ENCODE measurements at places on chromosomes 16 and 17.

- DNase-seq = no peak
These were observed 14.2 kb downstream of the SLC47A2 start for GRCh38 chr17:19702217-19702641.

- no peak for DNase-seq
These were observed 10.2 kb downstream of the ATP2C2 start for GRCh38 chr16:84378567-84378966.

GRCh38 chr16:59698346-59699020 lies 964.4 kb upstream of the GOT2 start:
- no peak for DNase-seq

DNA sequence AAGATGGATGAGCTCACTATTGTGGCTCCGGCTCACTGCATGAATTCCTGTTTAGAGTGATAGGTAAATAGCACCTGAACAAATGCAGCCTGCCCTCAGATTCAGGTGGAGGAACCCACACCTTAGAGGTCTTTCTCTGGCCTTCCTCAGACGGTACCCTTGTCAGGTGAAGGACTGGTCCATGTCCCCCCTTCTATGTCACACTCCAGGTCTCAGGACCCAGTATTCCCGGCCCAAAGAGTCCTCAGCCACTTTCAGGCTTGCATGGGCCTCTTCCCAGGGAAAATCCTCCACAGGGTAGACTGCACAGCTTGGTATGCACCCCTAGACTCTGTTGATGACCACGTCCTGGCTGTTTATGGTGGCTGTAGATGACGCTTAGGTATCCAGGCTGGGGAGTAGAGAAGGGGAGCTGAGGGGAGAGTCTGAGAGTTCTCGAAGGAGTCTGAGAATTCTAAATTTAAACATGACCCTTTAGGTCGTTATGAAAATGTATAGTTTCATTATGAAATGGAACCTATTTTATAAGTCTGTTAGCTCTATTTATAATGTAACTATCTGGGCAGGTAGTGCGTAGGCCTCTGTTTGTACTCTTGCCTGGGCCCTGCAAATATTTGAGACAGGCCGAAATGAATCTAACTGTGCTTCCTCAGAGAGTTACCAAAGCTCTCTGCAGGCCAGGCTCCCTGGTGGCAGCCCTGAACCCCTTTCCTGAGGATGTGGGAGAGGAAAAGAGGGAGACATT lies 32.5 kb upstream of the CCR7 start:
- no peak for DNase-seq

- no peak for DNase-seq
These were observed 5.8 kb upstream of the CHCT1 start for GRCh38 chr17:60416368-60416925.

DNA sequence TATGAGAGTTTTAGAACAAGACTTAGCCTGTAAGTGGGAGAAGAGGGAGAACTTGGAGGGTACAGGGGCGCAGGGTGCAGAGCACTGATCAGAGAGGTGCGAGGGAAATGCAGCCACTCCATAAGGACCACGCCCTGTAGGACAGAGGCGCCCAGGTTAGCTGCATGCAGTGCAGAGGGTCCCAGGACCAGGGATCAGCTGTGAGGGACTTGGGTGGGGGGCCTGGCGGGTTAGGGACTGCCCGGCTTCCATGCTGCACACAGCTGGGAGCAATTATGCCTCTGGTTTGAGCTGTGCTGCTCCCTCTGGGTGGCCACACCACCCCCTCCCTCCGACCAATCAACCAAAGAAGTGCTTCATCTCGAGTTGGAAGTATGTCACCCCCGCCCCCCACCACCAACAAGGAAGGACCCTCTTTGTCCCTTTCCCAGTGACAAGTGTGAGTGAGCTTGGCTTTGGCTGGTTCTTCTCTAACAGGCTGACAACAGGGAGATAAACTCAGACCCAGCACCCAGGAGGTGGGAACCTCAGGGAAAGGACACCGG lies 22.2 kb upstream of the CLEC18A start:
- no peak for DNase-seq

DNA sequence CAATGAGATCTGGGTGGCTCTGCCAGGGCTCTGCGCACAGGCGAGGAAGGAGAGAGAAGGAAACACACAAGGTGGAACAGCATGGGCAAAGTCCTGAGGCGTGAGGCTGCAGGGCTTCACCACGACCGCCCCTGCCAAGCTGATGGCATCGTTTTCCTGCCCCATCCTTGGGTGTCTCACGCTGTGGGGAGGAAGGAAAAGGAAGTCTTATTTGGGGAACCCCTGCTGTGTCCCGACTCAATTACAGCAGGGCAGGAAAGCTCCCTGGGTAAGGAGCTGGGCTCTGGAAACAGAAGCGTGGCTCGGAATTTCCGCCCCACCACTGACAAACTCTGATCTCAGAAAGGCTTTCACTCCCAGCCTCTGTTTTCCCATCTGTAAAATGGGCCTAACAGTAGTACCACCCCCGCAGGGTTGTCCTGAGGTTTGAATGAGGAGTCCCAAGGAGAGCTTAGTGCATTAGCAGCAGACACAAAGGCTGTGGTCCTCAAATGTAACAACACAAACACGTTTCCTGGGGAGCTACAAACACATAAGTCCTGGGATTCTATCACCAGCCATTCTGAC lies 3.2 kb upstream of the CDH5 start:
- DNase-seq = no peak

GRCh38 chr16:17301593-17302135 lies 169.1 kb downstream of the XYLT1 start:
- DNase-seq = no peak

DNA sequence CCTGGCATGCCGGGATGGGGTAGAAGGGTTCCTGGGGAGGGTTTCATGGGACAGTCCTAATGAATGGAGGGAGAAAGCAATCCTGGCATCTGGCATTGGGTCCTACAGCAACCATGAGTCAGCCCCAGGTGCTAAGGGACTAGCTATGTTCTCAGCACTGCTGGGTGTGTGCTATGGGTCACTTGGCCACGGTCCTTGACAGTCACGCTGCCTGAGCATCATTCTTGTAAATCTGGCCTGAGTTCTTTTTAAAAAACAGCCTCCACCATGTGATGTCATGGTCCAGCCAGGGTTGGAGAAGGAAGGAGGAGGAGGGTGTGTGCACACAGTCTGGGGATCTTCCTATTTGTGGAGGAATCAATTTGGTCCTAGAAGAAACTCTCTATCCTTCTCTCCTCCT lies 6.2 kb upstream of the RAMP2 start:
- DNase-seq = no peak

GRCh38 chr17:48678141-48678971 lies 44.0 kb downstream of the PRAC1 start:
- DNase-seq = peak; percentile 59

- DNase-seq = peak; percentile 48
These were observed at the start of gene ABR for GRCh38 chr17:1179818-1180742. Gene ABR, minus strand, starts transcription at chr17:1179981. Its CDS starts 254 bp downstream, at chr17:1179727.

DNA sequence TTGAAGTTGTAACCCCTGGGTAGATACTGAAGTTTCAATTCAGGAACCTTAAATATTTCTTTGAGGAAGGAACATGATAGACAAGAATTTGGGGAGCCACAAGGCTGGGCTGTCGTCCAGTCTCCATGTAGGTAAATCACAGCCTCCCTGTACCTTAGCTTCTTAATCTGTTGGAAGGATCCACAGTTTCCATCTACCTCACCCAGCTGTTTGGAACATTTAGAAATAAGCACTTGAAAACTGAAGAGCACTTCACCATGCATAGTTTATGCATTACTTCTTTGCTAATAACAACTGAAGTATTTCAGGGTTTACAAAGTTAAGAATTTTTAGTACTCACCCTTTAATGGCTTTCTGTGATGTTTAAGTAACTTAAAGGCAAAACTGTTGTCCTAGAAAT lies 17.2 kb downstream of the TXNDC11 start:
- DNase-seq = no peak

GRCh38 chr16:1908983-1909382 lies 9.2 kb downstream of the HS3ST6 start:
- no peak for DNase-seq

- no peak for DNase-seq
These were observed 307.5 kb upstream of the DYNLRB2 start for GRCh38 chr16:80233097-80233835.

DNA sequence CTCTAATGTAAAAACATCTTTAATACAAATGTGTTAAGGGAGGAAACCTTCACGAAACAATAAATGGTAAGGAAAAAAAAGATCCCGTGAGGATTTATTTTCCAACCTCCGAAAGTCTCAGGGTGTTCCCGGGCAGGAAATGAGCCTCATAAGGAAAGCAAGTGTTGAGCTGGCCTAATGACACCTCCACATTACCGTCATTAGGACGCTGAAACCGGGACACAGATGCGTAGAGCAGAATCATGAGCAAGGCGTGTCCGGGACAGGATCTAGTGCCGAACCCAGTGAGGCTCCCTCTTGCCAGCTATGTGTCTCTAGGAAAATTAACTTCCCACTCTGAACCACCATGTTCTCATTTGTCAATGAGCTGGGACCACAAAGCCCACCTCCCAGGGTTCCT lies 22.7 kb upstream of the CYTH1 start:
- no peak for DNase-seq

GRCh38 chr16:4077174-4077649 lies 39.0 kb downstream of the ADCY9 start:
- no peak for DNase-seq

DNA sequence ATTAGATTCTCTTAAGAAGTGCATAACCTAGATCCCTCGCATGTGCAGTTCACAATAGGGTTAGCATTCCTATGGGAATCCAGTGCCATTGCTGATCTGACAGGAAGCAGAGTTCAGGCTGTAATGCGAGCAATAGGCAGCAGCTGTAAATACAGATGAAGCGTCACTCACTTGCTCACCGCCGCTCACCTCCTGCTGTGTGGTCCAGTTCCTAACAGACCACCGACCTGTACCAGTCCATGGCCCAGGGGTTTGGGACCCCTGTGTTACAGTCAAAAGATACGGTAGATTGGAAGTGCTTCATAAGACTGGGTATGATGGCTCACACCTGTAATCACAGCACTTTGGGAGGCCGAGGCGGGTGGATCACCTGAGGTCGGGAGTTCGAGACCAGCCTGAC lies 2.8 kb downstream of the STAT5A start:
- no peak for DNase-seq

- DNase-seq = no peak
These were observed 50.8 kb downstream of the SOCS1 start for GRCh38 chr16:11205065-11205699.

DNA sequence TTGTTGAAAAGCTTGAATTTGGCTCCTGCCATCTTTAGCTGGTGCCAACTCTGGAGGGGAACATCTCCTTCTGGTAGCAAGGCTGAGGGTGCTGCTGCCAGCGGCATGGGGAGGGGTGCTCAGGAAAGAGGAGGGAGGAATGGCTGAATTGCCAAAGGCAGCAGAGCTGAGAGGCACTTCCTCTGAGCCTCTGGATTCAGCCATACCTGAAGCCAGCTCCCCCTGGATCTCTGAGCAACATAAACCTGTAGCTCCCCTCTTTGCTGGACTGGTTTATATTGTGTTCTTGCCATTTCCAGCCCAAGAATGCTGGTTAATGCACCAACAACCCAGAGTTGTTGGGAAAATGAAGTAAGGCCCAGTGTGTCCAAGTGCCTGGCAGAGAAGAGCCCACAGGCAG lies 7.4 kb downstream of the MEFV start:
- no peak for DNase-seq

GRCh38 chr17:58215685-58216084 lies 3.4 kb downstream of the MKS1 start:
- no peak for DNase-seq

DNA sequence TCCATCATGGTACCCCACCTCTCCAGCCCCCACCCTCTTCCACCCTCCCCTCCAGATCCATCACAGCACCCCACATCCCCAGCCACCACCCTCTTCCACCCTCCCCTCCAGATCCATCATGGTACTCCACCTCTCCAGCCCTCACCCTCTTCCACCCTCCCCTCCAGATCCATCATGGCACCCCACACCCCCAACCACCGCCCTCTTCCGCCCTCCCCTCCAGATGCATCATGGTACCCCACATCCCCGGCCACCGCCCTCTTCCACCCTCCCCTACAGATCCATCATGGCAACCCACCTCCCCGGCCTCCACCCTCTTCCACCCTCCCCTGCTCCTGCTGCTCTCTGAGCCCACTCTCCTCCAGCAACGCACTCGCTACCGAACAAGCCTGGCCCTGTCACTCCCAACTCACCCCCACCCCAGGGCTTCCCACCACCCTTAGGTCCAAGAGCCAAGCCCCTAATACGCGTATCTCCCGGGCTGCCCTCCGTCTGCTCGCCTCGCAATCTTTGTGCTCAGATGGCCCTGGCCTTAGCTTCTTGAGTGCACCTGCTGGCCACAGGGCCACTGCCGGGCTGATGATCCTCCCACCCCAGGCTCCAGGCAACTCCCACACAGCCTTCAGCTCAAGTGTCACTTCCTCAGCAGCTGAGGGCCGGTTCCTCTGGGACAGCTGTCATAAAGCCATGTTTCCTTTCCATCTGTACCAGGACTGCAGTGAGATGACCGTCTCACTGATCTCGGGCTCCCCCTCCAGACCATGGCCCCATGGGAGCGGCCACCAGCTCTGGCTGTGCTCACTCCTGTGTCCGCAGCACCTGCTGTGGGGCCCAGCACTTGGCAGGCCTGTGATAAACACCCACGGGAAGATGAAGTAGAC lies 25.5 kb downstream of the KDM8 start:
- no peak for DNase-seq

DNA sequence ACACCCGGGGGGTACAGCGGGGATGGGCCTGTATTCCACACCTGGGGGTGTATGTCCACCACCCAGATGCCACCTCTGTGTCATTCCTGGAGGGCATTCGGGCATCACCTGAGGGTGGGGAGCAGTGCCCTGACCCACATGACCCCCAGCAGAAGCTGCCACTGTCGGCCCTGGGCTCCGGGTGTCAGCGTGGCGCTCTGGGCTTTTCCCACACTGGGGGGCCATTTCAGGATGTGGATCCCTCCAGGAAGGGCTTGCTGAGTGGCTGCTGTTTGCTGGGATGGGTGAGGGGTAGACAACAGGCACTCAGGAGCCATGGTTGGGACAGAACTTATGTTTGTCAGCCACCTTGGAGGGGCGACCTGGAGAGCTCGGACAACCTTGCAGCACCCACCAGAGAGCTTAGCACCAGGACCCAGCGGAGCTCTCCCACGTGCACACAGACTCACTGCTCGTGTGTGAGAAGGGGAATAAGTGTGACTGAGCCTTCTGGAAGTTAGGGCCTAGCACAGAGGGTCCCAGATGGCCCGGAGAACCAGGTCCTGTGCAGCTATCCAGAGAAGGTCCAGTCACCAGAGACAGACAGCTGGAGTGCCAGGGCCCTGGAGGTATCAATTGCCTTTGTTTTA lies 102.7 kb downstream of the METRNL start:
- DNase-seq = peak; percentile 7

- DNase-seq = no peak
These were observed 41.1 kb upstream of the CDH13 start for GRCh38 chr16:82585675-82586074.

- DNase-seq = no peak
These were observed 49.1 kb upstream of the TANC2 start for GRCh38 chr17:62916684-62917571.

DNA sequence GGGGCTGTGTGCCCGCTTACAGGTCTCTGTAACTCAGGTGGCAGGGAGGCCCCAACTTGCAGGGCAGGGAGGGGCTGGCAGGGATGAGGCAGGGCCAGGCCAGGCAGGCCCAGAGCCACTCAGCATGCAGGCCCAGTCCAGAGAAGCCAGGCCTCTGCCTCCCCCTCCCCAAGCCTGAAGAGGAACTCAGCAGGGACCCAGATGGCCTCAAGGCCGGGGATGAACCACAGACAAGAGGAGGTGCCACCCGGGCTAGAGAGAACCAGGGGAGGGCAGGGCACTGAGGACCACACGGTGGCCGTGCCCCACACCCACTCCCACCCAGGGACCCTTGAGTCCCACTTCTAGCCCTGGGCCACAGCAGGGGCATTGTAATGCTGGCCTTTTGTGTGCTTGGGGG lies 29.8 kb upstream of the EIF1 start:
- no peak for DNase-seq

GRCh38 chr17:40178021-40178601 lies 841 bp downstream of the RAPGEFL1 start:
- no peak for DNase-seq
